ENCODE measurements at places on chromosomes 12 and 14.

DNA sequence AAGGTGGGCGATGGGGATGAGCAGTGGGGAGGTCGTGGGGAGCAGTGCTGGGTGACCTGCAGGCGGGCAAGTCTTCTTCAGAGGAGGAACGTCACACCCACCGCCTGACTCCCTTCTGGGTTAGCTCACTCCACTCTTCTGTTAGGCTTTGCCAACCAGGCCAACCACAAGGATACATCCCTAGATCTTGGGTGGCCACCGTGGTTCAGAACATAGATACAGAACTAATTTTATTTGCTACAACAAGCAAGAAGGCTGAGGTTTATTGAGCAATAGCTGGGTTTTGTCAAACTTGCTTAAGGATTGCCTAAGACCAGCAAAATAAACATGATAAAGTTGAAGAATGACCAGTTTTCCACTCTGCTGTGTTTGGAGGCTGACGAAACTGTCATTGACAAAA is 109.4 kb downstream of the DACT1 start:
- no peak for DNase-seq

DNA sequence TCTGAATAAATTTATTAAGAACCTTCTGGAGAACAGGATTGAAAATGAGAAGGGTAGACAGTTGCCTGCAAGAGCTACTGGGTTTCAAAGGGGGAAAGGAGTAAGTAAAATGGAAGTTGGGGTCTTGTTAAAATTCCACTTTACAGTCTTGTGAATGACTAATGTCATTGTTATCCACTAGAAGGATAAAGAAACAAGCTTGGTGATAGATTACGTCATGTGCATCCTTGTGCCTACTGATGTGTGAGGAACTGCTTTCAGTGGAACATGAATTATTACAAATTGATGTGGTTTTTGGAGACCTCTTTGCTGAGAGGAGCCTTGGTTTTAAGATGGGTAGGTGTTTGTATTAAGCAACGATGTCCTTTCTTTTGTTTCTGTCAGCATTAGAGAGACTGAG is 272.5 kb upstream of the PRICKLE1 start:
- no peak for DNase-seq

GRCh38 chr12:31745242-31745641 is 16.4 kb upstream of the AMN1 start:
- DNase-seq: no peak

DNA sequence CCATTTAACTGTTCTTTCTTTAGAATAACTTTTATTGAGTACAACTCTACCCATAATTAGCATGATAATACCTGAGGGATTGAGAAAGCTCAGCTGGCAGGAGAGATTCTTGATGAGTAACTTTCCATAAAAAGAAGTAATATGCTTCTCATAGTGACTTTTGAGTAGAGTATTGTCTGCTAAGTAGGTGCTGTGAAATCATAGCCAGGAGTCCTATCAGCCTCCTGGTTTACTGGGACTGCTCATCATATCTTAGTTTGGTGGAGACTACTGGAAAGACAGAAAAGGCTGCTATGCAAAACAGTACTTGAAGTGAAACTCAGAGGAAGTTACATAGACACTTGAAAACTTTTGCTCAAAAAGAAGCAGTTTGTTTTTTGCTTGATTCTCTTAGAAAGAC is 113.3 kb upstream of the ATP2B1 start:
- no peak for DNase-seq

DNA sequence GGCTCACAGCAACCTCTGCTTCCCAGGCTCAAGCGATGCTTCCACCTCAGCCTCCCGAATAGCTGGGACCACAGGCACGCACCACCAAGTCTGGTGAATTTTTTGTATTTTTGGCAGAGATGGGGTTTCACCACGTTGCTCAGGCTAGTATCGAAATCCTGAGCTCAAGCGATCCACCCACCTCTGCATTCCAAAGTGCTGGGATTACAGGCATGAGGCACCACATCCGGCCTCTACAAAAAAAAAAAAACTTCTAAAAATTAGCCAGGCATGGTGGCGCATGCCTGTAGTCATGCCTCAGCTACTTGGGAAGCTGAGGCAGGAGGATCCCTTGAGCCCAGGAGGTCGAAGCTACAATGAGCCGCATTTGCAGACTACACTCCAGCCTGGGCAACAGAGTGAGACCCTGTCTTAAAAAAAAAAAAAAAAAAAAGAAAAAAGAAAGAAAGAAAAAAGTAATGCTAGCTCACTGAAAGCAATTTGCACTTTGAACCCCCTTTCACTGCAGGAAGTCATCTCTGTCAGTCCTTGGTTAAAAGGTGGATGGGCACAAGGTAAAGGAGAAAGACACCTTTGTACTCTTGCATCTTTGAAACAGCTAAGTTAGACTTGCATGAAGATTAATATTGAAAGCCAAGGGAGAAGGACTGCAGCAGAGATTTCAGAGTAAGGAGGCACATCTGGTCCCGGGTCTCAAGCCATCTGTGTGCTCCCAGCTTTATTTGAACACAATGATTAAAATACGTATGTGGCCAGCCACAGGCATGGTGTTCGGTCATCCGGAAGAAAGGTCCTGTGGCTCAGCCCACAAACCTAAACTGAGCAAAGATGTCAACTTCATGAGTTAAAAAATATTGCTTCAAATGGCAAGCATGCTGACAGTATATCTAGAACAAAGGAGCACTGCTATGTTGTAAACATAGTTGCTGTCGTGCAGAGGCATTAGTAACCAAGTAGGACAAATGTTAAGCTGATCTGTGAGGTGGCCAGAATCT is 103.8 kb upstream of the HMGA2 start:
- DNase-seq: no peak

DNA sequence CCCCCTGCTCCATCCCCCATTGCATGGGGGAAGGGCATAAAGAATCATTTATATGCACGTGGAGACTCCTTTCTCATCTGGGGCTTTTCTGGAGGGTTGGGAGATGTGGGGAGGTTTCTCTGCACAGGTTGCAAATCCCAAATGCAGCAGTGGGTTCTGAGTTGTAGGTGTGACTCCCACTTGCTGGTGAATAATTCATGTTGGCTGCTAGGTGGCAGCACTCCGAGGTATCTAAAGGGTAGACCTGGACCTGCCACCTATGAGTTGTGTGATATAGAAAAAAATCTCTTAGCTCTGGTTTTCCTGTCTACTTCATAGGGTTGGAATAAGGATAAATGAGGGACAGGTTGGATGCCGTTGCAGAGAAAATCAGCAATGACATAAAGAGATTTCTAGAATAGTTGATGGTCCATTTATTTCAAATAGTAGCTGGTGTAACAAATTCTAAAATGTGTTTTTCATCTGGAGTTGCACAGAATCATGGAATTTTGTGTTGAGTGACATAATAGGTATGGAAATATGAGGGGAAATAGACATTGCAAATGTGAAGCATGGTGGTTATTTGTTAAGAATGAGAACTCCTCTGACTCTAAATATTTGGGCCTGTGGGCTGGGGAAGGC is 4.6 kb downstream of the MARCHF9 start:
- DNase-seq: no peak

DNA sequence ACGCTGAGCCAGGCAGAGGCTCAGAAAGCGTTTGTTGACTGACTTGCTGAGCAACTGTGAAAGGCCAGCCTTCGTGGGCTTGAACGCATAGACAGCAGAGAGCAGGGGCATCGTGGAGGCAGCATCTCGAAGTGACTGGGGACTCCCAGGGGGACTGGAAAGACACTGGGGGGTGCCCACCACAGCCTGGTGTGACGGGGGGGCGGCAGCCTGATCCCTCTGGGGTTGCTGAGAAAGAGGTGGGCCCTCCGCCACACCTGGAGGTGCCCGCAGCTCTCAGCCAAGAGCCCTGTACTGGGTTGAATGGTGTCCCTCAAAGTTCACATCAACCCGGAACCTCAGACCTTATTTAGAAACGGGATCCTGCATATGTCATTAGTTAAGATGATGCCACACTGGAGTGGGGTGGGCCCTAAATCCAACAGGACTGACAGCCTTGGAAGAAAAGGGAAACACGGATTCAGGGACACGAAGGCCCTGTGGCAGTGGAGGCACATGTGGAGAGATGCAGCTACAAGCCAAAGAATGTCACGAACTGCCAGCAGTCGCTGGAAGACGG is 84.6 kb downstream of the RFLNA start:
- no peak for DNase-seq

DNA sequence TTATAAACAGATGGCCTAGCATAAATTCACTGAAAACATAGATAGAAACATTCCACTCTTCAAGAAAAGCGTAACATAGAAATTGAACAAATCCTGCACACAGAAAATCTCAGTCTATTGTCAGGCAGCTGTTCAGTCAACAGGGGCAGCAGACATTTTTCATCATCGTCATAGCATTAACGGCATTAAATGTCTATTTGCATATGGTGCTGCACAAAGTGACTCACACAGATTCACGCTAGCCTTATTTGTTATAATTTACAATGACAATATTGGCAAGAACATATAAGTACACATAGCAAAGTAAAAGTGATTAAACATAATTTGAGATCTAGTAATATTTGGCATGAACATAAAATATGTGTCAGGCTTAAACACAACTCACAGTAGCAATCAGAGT is 95.7 kb downstream of the CEP128 start:
- DNase-seq: no peak

DNA sequence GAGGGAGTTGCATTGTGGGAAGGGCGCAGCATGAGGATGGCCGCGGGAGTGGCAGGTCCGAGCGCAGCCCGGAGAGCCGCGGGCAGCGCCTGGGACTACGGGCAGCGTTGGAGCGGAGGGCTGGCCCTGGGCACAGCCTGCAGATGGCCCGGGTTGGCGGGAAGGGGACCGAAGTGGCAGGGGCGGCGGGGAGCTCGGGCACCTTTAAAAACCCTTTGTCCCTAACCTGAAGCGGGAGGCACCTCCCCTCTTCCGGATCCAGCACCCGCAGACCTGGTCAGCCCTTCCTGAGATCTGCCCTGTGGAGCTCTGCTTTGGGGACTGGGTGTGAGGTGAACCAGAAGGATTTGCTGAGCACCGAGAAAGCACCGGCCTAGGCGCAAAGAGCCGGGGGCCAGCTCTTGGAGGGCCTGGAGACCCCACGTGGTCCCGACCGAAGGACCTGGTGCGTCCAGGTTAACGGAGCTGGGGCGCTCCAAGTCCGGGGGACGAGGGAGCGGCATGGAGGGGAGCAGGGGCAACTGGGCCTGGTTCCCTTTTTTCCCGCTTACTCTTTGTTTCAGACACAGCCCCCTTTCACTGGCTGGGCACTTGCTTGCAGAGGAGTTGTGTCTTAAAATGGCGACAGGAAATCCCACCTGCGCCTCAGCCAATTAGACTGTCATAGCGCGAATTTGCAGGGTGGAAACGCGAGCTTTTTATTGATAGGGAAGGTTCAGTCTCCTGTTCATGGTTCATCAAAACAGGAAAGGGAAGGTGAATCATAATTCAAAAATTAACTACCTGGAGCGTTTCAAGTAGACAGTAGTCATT is 792 bp upstream of the SLC38A1 start:
- peak; percentile 16 for DNase-seq

DNA sequence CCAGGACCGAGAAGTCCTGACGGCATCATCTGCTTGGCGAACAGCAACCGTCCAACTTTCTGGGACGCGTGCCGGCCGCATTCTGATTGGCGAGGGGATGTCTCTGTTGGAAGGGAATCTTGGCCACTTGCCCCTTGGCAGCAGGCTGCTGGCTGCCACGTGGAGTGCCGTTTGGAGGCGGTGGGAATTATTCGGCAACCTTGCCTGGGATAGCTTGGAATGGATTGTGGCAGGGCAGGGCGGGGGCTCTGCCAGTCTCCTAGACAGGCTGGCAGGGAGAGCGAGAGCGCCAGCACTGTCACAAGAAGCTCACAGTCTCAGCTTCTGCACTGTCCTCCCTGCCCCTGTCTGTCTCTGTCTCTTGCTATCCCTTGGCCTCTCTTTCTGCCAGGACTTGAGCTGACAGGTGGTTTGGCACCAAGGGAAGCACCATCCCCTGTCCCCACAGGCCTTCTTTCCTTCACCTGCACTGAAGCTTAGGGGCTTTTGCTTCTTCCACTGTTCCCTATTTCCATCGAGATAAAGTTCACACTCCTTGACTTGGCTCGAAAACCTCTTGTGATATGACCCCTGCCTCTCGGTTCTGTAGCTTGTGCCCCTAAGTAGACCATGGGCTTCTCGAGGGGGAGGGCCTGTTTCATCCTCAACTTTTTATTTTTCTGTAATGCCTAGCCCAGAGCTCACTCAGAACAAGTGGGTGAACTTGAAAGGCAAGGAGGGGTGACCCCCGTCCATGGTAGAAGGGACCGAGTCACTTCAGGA is 201.9 kb downstream of the PHETA1 start:
- peak; percentile 29 for DNase-seq

DNA sequence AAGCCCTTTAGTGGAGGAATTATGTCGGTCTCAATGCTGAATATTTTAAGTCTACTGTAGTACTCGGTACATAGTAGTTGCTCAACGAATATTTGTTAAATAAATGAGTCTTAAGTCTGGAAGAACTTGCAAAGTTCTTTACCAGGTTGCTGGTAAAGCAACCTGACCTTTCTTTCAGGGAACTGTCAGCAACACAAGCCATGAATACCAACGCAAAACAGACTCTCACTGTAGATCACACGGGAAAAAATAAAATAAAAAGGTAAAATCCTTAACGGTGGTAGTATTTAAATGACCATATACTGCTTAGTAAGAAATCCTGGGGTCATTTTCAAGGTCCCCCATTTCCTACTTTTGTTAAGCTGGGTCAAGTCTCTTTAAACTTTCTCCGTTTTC is 447 bp upstream of the NUBPL start:
- peak; percentile 17 for DNase-seq

DNA sequence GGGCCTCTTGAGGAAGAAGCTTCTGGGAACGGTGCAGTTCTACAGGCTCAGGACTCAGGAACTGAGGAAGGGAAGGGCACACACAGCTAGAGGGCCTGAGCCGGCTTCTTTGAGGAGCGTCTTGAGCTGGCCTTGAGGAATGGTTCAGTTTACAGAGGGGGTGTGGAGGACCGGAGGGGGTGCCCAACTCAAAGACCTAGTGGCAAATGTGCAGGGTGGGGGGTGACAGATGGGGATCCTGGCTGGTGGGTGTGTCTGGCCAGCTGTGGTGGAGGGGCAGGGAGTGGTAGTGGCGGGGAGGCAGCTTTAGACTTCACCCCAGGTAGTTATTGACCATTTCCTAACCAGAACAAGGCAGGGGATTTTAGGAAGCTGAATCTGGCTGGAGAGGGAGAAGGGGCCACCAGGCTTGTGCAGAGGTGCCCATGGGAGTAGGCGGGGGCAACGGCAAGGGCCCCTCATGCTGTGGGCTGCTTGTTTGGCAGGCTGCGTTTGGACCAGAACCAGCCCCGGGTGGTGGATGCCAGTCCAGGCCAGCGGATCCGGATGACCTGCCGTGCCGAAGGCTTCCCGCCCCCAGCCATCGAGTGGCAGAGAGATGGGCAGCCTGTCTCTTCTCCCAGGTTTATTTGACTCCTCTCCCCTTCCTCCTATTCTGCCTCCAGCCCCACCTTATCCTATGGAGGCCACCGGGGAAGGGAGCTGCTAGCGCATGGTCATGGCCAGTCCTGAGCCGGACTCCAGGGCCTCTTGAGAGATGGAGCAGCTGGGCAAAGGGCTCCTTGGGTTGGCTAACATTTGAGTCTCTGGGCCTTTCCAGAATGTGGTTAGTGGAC is 27.8 kb downstream of the PAPLN start:
- DNase-seq: no peak

GRCh38 chr12:130547480-130548155 is 168.5 kb downstream of the RIMBP2 start:
- DNase-seq: no peak

GRCh38 chr14:58107947-58108552 is 44.0 kb downstream of the ARMH4 start:
- peak; percentile 46 for DNase-seq

GRCh38 chr14:26281280-26281998 is 316.4 kb downstream of the NOVA1 start:
- no peak for DNase-seq
